ENCODE measurements at places on chromosomes 6 and 20.
A peak's percentile ranks its signal among the peaks of the same experiment; 100 is the strongest.

DNA sequence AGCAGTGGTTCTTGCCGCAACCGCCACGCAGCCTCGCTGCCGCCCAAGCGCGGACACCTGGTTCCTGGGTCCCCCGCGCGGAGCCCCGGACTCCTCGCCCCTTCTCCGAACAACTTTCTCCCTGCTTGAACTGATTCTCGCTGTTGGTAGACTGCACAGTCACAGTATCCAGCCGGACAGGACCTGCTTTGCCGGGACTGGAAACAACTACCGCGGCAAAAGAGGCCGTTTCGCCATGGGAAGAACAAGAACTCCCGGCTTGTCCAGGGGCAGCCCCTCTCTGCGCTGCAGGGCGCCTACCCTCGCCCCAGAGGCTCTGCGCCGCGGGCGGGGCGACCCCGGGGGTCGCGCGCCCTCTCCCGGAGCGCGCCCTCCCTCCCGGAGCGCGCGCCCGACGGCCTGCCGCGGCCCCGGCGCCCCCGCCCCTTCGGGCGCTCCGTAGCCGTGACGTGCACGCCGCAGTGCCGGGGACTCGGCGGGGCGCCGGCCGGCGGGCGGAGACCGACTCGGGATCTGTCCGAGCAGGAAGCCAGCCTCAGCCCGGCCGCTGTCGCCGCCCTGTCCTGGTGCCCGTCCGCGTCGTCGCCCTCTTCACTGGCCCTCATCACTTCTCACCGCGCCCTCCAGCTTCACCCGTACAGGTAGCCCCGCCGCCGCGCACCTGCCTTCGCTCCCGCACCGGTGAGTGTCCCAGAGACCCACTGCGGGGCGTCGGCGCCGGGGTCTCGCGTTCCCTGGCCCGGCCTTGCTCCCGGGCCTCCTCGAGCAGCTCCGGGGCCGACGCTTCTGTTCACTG lies at the start of gene MYO6:
MYO6 (plus strand) TSS at position 497 of the 796 bp plus-strand sequence. CDS start 68,309 bp downstream, outside the sequence.
- DNase-seq = peak; percentile 48

GRCh38 chr20:45028424-45029136 lies 62.3 kb downstream of the STK4 start:
- no peak for DNase-seq

- DNase-seq = peak; percentile 42
Observed at GRCh38 chr6:73695619-73696421, at the start of gene CD109. CD109 (plus strand) TSS chr6:73696203; CDS start chr6:73696216, 13 bp downstream.

DNA sequence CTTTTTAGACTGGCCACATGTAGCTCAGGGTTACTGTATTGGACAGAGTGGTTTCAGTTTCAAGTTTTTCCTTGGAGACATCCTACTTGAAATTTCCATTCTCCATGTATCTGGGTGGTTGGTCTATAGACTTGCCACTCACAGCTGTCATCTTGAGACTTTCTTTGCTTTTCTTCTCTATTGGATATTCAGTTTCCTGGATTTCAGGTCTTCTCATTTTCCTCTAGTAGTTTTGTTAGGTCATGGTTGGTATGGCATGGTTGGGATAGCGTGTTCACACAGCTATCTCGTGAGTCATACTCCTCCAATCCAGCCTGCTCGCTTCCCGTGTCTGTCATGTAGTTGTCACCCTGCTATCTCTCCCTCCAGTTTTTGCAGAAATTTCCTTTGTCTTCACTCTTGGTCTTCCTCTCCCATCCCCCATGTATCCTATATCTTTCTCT lies 48.3 kb downstream of the PTPN1 start:
- DNase-seq = no peak

- DNase-seq = peak; percentile 34
Observed at GRCh38 chr6:139030228-139030963, 1.9 kb downstream of the ABRACL start.

GRCh38 chr20:61525781-61526431 lies 273.8 kb downstream of the CDH4 start:
- no peak for DNase-seq

DNA sequence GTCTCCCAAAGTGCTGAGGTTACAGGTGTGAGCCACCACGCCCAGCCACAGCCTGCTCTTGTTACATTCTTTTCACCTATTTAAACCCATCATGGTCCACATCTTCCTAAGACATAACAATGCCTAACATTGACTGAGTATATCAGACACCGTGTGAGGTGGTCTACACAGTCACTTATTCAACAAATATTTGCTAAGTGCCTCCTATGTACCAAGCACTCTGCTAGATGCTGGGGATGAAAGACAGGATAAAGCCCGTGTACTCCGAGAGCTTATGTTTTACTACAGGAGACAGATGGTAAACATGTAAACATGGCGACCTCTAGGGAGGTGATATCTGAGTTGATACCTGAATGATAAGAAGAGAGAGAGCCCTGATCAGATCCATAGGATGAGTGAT lies 12.7 kb downstream of the BCL2L1 start:
- no peak for DNase-seq

DNA sequence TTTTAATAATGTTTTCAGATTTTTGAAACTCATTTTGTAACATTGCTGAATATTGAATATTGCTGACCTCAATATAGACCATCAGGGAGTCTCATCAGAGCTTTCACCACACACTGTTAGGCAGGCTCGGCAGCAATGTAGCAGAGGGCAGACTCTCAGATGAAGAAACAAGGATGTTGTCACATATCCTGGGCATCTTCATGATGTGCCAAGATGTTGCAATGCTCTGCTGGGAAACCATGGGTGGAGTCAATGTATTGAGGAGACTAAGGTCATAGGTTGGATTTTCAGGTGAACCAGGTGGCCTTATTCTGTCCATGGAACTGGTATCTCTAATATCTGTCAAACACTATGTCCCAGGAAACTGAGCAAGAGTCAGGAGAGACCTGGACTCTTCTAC lies 27.3 kb downstream of the NR2E1 start:
- DNase-seq = no peak

- no peak for DNase-seq
Observed at GRCh38 chr6:36777801-36778200, 61.4 kb downstream of the CPNE5 start.

DNA sequence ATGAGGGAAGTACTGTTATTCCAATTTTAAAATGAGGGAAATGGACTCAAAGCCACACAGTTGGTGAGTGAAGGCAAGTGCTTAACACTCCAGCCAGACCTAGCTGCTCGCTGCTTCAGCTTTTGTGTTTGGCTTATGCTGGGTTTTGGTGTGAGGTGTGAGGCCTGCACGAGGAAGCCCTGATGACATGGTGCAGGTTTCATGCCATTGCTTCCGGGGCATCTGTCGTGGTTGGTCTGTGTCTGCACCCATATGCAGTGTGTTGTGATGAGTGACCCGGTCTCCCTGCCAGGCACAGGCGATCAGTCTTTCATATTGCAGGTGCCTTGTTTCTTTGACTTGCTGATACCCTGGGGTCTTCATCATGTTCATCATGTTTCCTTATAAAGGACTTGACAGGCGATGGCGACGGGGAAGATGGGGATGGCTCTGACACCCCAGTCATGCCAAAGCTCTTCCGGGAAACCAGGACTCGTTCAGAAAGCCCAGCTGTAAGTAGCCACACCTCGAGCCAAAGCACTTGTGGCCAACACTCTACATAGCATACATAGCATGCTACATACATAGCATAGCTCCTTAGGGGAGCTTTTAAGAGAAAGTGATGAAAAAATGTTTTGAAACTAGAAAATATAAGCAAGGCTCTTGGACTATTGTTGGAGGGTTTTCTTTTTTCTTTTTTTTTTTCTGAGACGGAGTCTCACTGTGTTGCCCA lies 22.3 kb downstream of the DNMT3B start:
- DNase-seq = no peak

GRCh38 chr6:156613996-156614395 lies 163.2 kb upstream of the ARID1B start:
- no peak for DNase-seq

GRCh38 chr6:57275384-57275783 lies 42.0 kb upstream of the PRIM2 start:
- no peak for DNase-seq

GRCh38 chr6:135212020-135212806 lies 31.1 kb downstream of the MYB start:
- DNase-seq = no peak

DNA sequence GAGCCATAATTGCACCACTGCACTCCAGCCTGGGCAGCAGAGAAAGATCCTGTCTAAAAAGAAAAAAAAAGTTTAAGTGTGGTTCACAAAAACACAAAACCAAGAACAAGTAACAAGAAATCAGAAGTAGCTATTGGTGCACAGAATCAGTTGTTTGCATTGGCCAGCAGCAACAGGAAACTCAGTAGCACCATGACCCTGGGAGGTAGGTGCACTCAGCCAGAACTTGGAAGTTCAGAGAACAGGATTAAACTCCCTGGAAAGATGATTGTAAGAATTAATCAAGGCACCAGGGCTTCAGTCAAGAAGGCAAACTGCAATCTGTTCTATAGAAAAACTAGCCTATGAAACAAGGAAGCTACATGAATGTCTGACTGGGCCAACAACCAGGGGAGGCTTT lies 267.9 kb downstream of the COL12A1 start:
- DNase-seq = no peak

- DNase-seq = no peak
Observed at GRCh38 chr6:38016824-38017223, 197.3 kb downstream of the ZFAND3 start.

GRCh38 chr6:32288426-32288825 lies 64.6 kb upstream of the NOTCH4 start:
- no peak for DNase-seq

DNA sequence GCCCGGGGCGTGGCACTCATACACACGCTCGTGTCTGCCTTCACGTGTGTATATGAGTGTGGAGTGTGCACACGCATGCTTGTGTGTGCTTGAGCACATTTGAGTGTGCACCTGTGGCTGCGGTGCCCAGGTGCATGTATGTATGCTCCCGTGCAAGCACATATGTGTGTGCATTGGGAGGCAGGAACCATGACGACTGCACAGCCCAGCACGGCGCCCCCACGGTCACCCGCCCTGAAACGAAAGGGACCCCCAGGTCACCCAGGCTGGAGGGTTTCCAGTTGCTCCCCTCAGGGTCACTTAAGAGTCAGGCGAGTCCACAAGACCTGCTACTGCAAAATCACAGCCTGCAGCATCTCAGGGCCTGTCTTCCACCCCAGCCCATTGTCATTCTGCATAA lies 94.7 kb downstream of the YTHDF1 start:
- DNase-seq = no peak

- DNase-seq = no peak
Observed at GRCh38 chr20:24633521-24633920, 164.1 kb downstream of the SYNDIG1 start.

DNA sequence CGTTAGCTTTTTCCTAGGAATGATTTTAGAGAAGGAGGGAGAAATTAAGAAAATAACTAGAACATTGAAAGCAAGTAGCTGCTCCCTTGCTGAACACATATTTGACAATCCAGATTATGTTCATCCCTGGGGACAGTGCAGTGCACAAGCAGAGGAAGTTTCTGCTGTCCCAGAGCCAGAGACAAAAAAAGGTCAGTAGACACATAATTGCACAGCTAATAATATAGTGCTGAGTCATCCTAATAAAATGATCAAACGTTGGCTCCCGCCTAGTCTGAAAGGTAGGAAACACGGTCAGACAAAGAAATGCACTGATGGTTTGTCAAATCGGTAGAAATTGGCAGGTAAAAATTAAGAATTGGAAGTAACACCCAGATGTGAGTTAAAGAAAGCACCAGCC lies 21.7 kb upstream of the SSTR4 start:
- no peak for DNase-seq

GRCh38 chr20:34875642-34876405 lies 588 bp upstream of the ACSS2 start:
- DNase-seq = no peak

- no peak for DNase-seq
Observed at GRCh38 chr6:45031601-45032000, 296.5 kb upstream of the RUNX2 start.

DNA sequence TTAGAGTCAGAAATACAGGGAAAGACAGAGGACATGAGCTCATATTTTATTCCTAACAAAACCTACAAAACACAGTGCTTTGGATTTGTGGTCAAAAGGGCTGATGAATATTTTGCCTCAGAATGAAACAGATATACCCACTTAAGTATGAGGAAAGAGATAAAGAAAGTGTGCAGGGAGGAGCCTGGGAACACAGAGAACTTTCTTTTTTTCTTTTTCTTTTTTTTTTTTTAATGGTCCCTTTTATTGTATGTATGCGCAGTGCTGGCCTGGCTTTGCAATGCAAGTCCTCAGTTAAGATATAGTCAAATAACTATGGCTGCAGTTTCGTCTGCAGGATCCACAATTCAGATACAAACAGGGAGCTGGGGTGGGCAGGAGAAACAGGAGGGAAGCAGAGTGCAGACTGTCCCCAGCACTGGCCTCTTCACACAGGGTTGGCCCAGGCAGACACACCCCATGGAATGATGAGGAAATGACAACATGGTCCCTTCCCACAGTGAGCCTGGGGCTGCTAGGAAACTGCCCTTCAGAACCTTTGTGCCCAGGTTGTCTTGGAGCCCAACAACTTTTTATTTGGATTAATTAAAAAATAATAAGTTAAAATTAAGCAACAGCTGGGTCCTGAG lies 629.8 kb upstream of the AGPAT4 start:
- DNase-seq = no peak

DNA sequence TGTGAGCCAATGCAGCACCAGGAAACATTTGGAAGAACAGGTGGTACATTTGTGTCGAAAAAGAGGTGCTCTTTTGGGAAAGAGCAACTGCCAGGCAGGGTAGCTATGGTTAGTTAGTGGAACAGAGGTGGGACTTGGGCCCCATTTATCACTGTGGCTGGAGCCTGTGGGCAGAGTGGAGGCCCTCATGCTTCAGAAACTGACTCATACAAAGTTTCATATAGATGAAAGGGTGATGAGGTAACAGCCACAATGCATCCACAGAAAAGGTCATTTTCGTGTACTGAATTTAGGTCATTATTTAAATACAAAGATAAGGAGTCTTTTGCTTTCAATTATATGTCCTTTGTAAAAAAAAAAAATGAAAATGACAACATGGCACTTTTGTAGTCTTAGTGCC lies 76.4 kb upstream of the HS3ST5 start:
- no peak for DNase-seq
